CD4-positive, alpha-beta T cell treated with Interleukin-6 at 100 ng/mL for 8 hours (primary cell): ENCODE measurements at places on chromosomes 2 and 18.

DNA sequence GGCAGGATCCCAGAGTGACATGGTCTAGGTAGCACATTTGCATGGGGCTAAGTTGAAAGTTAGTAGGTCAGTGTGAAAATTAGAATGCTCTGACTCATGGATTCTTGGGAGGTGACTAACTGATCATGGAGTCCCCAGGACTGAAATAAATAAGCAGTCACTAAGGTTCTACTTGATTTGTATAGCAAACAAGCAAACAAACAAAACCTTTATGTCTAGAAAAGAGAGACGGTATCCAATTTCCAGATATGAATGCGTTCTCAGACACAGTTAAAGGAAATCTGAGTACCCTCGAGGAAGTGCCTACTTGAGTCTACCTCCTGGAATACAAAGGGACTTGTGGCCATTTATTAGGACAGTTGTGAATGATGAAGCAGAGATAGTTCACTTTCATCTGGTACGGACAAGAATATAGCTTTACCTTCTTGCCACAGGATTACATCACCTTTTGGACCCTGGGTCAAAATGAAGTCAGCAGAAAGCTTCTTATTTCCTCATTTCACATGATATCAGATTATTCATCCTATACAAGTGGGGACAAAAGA, 54.3 kb upstream of the AGPS start:
- no peak for DNase-seq

DNA sequence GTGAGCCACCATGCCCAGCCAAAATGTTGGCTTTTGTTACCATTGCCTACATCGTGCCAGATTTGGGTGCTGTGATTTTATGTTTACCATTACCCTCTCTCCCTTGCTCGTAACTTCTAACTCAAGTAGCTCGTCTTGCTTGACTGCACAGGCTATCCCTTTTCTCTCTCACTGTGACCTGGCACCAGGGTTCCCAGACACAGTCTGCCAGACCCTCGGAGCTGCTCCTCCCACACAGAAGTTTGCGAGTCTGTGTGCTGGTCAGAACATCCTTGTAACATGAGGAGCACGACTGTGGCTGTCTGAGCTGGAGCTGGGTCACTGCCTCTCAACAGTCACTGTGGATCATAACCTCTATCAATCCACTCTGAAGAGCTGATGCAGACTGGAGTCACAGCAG, 152.5 kb upstream of the ACKR3 start:
- no peak for DNase-seq

GRCh38 chr2:120396861-120397811, 51.2 kb downstream of the INHBB start:
- no peak for DNase-seq

DNA sequence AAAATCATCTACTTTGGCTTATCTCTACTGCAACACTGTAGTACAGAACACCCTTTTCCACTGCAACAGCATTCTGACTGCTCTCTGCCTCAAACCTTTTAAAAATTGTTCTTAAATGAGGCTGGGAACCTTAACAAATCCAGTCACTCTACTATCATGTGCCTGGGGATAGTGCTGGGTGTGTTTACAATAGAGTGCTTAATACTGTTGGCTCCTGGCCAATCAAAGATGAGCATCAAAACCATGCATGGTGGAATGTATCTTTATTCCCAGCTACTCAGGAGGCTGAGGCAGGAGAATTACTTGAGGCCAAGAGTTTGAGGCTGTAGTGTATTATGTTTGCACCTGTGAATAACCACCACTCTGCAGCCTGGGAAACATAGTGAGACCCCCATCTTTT, 7.4 kb downstream of the ANKAR start:
- DNase-seq, result no peak

DNA sequence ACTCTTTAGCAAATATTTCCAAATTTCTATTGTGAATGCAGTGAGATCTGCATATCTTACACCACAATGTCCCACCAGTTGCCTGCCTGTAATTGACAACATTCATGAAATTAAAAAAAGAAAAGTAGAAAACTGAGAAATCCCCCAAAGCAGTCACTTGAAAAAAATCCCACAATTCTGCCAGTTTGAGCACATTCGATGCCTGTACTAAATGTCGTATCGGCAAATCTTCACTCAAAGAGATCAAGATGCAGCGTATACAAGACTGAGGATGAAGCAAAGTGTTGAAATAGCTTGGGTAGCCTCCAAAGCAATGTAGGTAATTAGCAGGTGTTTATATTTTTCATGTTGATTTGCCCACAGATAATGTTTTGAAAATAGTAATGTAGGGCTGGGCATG, 186.7 kb upstream of the ZEB2 start:
- no peak for DNase-seq

DNA sequence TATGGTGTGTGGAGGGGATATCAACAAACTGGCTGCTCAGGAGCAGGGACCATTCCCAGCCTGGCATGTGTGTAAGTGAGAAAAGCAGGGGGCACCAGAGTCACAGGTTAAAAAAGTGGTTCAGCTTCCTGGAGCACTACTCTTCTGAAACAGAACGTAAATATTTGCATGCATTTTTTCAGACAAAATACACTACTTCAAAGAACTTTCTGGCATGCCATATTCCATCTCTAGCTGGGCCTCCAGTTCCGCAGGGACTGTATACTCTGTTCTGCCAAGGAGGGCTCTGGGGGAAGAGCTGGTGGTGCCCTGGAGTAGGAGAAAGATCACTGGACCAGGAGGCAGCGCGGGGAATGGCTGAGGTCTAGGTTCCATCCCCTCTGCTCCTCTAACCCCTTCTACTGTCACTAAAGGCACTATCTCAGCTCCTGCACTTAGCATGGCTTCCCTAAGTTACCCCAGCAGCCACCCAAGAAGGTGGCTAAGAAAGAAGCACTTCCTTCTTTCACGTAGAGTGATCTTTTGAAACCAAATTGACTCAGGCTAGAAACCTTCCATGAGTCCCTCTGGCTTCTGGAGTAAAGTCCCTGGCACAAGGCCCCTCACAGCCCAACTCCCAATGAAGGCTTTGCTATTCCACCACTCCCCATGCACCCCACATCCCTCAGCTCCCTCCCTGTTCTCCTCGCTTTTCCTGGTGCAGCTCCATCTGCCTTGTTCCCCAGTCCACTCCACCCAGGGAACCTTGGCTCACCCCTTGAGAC, 57.6 kb upstream of the CABLES1 start:
- no peak for DNase-seq

DNA sequence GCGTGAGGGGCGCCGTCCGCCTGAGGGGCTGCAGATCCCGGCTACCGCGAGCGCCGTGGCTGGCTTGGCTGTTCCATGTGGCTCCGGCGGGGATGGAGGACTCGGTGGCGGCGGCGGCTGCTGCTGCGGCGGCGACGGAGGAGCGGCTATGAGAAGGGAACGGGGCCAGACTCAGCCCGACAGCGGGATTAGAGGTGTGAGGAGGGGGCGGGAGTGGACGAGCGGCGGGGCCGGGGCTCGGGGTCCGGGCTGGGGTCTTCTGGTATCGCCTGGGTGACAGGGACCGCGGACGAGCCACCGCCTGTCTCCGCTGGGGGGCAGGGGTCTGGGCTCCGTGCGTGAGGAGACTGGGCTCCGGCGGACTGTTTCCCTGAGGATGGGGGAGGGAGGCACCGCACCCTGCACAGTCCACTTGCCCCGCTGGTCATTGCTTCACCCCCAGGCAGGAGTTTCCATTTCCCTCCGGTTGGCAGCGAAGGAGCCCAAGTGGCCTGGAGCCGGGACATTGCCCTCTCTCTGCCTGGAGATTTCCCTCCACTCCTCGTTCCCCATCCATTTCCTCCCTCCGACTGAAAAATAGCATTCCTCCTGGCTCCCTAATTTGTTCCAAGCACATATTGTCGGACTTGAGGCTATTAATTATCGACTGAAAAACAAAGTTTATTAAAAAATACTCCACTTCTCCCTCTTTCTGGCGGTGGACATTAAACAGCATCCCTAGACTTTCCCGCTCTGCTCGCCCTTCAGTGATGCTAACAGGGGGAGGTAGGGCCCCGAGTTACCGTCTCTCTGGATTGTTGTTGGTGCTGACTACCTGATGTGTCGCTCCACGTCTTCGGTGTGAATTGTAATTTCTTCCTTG, 577 bp downstream of the EHBP1 start:
- peak; percentile 20 for DNase-seq

- no peak for DNase-seq
Observed at GRCh38 chr2:232477751-232478510, 9.7 kb downstream of the ECEL1 start.

DNA sequence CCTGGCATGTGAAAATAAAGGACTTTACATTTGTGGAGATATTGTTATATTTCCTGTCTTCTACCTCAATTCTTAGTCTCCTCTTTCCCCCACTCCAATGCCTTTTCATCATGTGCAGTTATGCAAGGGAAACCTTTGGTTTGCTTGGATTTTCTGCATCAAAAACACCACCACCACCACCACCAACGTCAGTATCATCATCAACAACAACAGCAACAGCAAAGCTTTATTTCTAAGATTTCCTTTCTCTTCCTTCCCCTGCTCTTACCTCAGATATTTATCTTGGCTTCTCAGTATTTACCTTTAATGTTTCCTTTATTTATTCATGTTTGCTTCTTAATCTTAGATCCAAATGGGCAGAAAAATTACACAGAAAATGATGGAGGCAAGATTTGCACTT, 26.1 kb downstream of the CXCR4 start:
- DNase-seq, result no peak

- no peak for DNase-seq
Observed at GRCh38 chr2:120395221-120396012, 49.5 kb downstream of the INHBB start.

DNA sequence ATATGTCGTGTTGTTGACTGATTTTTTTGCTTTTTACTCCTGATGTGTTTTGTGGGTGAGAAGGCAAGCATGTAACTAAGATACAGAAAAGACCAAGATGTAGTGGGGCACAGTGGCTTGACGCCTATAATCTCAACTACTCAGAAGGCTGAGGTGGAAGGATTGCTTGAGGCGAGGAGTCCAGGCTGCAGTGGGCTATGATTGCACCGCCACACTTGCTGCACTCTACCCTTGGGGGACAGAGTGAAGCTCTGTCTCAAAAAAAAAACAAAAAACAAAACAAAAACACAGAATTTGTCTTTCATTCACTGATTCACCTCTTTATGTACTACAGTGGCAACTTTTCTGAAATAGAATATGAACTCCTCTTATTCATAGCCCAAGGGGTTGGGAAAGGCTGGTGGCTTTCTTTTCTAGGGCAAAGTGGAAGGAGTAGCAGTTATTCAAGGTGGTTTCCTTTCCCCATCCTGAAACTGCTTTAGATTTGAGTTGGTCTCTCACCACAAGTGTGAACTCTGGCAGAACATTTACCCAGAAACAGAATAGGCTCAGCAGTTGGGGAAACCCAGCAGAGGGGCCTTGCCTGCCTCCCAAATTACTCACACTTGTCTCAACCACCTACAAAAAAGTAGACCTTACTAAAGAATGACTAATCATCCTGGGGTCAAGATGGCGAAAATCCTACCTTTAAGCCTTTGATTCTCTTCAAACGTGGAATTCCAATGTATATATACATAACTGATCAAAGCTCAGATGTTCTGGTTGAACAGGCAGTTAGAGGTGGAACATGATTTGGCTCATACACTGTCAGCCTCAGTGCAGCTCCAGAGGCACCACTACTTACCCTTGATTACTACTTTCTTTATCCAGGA, 6.5 kb downstream of the TANK start:
- peak; percentile 49 for DNase-seq

- DNase-seq, result no peak
Observed at GRCh38 chr18:10851824-10852319, 297.5 kb downstream of the PIEZO2 start.

DNA sequence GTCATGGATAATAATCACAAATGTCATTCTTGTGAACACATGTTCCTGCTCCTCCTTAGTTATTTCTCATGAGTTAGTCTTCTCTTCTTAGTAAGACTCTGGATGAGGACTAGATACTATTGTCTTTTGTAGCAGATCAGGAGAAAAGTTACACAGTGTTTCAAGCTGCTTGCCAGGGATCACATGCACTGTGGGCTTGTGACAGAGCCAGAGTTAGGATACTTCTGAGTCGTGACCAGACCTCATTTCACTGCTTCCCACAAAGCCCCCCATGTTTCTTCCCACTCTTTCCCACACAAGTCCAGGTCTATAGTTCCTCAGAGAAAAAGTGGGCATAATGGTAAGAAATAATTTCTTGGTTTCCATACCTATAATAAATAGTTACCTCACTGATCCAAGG, 80.2 kb upstream of the LRATD1 start:
- DNase-seq, result no peak

DNA sequence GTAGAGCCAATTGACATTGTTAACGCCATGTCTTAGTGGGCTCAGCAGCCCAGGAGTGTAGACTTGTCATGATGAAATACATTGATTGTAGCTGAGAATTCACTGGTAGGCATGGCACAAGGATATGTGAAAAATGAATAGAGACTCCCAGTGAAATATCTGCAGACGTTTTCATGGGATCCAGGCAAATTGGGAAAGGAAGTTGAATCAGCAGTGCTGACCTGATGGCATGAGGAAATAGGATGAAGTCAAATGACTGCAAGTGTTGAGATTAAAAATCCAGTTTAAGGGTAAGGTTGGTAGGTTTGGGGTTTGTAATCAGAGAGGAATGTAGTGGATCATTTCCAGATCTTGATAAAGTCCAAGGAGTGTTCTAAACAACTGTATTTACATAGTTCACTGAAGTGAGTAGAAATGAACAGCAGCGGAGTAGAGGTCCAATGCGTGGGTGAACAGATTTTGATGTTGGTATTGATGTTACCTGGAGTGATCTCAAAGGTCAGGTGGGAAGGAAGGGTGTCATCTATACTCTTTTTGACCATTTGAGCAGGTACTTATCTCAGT, 24.6 kb downstream of the INSIG2 start:
- no peak for DNase-seq

DNA sequence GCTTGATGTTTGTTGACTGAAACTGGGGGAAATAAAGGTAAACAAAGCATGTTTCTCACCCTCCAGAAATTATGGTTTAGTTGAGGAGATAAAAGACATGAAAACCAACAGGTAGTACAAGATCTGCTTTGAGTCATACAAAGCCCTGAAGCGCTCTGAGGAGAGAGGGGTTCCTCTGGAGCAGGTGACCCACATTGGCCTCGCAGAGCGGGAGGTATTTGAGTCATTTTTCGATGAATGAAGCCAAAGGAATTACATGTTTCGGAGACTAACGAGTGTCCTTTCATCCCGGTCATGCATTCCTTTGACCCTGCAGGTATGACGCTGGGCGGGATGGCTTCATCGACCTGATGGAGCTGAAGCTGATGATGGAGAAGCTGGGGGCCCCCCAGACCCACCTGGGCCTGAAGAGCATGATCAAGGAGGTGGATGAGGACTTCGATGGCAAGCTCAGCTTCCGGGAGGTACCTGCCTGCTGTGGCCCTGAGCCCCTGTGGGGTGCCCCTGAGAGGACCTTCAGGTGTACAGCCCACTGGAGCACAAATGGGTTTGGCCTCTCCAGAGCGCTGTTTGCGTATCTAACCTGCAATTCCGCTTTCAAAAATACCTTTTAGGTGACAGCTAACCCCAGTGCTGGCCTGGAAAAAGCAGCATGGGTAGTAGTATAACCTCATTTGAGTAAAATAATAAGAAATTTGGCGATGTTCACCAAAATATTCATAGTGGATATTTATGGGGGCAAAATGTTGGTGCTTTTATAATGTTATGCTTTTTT, 29.3 kb downstream of the EFHD1 start:
- no peak for DNase-seq
